ENCODE measurements at places on chromosomes 5 and 9.

- no peak for DNase-seq
These were observed 183.2 kb downstream of the ACTL7B start for GRCh38 chr9:108672475-108673190.

- no peak for DNase-seq
These were observed 305.7 kb upstream of the TNC start for GRCh38 chr9:115423646-115424045.

GRCh38 chr9:37284636-37285035 is 137.9 kb upstream of the GRHPR start:
- DNase-seq, result peak; percentile 49

DNA sequence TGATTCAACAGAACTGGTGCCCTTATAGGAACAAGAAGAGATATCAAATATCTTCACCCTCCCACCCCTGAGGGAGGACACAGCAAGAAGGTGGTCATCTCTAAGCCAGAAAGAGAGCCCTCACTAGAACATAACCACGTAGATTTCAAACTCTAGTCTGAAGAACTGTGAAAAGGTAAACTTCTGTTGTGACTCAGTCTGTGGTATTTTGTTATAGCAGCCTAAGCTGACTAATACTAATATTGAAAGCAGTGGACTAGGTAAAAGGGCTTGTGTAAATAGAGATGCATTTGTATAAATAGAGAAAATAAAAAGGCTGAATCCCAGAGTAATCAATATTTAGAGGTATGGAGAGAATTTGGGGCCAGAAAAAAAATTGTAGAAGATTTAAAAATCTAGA is 157.6 kb upstream of the CCNH start:
- no peak for DNase-seq

- no peak for DNase-seq
These were observed 29.8 kb downstream of the HMGCR start for GRCh38 chr5:75366787-75367186.

GRCh38 chr5:92378966-92379611 is 996.0 kb upstream of the ARRDC3 start:
- DNase-seq, result no peak

DNA sequence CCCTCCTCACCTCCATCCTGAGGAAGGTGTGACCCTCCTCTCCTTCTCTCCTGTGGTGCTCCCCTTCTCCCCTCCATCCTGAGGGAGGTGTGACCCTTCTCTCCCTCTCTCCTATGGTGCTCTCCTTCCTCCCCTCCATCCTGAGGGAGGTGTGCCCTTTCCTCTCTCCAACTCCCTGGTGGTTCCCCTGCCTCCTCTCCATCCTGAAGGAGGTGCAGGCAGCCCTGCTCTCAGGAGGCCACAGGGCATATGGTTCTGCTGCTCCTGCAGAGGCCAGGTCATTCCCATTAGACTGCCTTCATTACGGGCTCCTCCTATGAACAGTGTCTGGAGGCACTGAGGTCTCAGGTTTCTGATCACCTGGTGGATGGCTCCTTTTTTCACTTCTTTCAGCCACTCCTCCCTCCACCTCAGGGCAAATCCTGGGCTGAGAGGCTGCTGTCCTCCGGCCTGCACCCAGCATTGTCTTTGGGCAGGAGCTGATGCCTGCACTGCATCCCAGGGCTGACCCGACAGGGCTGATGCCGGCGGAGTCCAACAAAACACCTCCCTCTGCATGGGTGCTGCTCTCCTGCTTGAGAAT is 197.1 kb downstream of the MED10 start:
- no peak for DNase-seq

DNA sequence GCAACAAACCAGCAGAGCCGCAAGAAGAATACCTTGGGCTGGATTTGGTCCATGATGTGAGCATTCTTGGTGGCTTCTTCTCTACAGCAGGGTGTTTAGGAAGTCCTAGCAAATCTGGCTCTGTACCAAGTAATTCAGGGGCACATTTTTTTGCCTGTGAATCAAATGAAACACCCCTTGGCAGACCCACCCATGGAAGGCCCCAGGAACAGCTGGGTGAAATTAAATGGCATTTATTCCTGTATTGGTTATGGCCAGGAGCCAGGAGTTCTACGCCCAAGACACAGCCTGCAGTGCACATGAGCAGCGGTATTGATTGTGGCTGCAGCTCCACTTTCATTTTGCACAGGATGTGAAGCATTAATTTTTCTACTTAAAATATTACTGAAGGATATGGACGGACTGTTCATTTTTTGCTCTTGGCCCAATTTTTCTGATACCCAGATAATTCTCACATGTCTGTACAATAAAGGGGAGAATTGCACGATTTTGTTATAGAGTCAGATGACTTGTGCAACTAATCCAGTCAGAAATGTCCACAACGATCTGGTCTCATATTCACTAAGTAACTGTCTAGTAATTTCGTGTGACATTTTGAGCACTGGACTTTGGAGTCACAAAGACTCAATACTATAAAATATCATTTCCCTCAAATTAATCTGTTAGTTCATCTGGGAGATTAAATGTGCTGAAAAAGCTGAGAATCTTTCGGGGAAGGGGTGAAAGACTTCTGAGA is 120.7 kb upstream of the APC start:
- DNase-seq, result no peak

DNA sequence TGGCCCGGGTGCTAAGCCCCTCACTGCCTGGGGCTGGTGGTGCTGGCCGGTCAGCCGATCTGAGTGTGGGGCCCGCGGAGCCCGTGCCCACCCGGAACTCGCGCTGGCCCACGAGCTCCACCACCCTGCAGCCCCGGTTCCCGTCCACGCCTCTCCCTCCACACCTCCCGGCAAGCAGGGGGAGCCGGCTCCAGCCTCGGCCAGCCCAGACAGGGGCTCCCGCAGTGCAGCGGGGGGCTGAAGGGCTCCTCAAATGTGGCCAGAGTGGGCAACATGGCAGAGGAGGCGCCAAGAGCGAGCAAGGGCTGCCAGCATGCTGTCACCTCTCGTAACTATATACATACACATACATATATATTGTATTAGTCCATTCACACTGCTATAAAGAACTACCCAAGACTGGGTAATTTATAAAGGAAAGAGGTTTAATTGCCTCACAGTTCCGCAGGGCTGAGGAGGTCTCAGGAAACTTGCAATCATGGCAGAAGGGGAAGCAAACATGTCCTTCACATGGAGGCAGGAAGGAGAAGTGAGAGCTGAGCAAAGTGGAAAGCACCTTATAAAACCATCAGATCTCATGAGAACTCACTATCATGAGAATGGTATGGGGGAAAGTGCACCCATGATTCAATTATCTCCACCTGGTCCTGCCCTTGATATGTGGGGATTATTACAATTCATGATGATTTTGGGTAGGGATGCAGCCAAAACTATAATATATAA is 56.8 kb downstream of the LIX1 start:
- DNase-seq, result no peak

DNA sequence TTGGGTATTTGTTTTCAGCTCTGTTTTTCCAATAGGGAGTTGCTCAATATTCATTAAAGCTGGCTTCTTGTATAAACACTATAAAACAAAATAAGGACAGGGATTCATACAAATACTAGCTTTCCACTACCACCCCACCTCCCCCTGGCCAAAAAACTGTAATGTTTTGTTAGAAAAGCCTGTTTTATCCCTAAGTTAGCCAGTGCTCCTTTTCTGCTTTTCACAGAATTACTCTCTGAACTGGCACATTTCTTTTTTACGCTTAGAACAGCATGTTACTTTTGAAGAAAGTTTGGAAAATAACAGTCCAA is 147.4 kb upstream of the DMRT1 start:
- DNase-seq, result no peak

DNA sequence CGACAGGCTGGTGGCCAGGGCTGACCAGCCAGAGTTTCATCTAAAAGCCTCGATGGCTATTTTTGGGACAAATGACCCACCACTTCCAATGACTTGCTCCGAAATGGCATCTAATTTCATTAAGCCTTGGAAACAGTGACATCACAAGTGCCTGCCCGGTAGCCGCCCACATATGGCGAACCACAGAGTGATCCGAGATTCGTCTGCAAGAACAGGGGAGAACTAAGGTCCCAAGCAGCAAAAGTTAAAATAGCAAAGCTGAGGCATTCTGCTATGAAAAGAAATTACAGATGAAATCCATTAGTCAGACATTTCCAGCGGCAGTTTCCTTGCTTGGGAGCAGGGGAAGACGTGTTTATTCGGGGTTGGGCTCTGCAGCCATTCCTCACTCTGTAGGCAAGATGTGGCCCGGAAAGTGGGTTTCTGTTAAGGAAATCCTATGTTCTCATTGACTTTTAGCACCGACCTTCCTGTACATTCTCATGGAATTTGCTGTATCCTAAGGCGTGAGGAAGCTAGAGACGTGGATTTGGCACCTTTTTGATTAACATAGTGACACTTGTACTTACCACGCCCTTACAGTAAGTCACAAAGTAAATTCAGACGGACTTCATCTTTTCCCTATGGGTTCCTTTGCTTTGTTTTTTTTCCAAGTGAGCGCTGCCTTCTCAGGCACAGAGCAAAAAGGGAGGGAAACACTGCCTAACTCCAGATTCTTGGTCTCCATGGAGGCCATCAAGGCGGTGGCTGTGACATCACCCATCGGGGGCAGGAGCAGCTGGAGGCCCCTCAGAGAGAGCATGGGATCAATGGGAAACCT is 45.1 kb downstream of the ERGIC1 start:
- no peak for DNase-seq

GRCh38 chr5:130216286-130216685 is 312.0 kb downstream of the CHSY3 start:
- DNase-seq, result no peak

- DNase-seq, result no peak
These were observed 11.3 kb downstream of the TNC start for GRCh38 chr9:115106642-115107041.

DNA sequence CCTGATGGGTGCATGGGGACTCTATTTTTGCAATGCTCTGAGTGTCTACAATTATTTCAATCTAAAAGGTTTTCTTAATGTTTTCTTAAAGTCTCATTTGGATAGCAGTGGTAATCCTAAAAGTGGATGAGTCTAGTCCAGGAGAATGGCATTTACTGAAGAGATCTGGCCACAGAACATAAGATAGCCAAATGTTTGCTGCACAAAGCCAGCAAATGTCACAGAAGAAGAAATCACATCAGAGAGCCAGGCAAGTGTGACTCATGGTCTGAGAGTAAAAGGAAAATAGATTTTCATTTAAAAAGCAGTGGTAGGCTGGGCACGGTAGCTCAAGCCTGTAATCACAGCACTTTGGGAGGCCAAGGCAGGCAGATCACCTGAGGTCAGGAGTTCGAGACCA is 352.7 kb upstream of the GRAMD2B start:
- no peak for DNase-seq

- DNase-seq, result no peak
These were observed 144.4 kb upstream of the FSTL4 start for GRCh38 chr5:133756756-133757155.

GRCh38 chr9:127264462-127265219 is at the start of gene GARNL3:
GARNL3 (plus strand) TSS chr9:127264774; CDS start chr9:127264878, 104 bp downstream.
- DNase-seq, result no peak

DNA sequence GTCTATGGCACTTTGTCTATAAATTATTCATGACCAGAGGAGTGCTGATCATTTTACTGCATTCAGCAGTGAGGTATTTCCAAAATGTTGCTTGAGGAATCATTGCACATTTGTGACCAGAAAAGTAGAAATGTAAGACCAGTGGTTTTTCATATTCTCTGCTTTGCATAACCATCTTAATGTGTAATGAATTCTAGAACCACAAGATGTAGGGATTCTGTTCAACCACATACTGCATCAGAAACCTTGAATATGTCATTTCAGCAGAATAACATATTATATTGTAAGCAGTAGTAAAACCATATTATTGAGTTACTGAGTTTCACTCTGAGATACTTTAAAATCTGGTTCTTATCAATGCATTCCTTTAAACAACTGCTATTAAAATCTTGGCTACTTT is 1243.4 kb downstream of the MAT2B start:
- no peak for DNase-seq

GRCh38 chr9:4666042-4666699 is at the start of gene SPATA6L:
SPATA6L (minus strand) TSS chr9:4666480; CDS start chr9:4666250, 230 bp downstream.
- DNase-seq, result peak; percentile 57

DNA sequence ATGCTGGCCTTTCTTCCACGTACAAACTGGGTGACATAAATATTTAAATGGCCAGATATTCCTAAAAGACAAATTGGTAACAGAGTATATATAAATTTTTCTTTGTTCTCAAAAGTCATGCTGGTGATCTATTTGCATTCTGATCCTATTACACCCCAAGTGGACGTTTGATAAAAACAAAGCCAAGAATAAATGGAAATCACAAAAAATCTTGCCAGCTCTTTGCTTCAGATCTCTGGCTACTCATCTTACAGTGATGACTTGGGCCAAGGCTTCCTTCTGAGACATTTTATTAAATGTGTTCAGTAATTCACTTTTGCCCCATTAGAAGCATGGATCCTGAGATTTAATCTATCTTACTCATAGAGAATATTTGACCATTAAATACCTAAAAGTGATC is 444.3 kb upstream of the PIK3R1 start:
- DNase-seq, result no peak

- no peak for DNase-seq
These were observed 16.7 kb downstream of the IFNB1 start for GRCh38 chr9:21060919-21061561.

DNA sequence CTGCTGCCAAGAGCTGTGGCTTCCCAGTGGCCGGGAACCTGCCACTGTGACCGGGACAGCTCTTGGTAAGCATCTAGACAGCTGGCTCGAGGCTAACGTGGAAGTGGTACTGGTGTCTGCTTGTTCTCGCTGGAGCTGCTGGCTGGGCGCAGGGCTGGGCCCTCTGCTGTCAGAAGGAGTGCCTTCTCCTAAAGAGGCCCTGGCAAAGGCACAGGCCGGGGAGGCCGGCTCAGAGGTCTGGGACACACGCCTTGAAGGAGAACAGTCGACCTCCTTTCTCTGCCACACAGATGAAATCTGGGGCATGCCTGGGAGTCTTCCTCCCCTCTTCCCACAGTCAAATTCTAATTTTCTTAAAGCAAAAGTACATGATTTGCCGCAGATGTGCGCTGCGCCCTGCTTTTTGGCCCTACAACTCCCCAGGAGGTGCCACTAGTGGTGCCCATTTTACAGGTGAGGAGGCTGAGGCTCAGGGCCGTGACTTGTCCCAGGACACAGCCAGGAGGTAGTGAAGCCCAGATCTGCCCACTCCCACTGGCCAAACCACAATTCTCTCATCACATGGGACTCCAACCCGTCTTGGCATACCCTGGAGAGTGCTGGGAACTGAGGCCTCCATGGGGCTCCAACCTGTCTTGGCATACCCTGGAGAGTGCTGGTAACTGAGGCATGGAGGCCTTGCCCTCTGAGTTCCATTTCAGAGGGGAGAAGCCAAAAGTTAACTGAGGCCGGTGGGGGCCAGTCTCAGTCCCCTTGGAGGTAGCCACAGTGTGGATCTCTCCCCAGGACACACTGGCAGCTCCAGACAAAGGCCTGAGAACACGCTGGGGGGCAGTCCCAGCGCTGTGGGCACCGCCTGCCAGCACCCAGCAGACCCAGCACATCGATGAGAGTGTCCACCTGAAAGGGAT is 12.0 kb upstream of the RXRA start:
- no peak for DNase-seq

GRCh38 chr9:129225815-129226214 is 47.8 kb upstream of the IER5L start:
- DNase-seq, result no peak
